ENCODE measurements at places on chromosomes 2 and 18. TPM values are rescaled to one million over a fixed set of nuclear protein-coding genes. Genes with fewer than 3 reads are reported as not detected.

GRCh38 chr18:39485696-39486095 is 1920.1 kb upstream of the CELF4 start:
- no peak for DNase-seq

TMEM198 gene
- polyA plus RNA-seq: 2.7 TPM

- DNase-seq: peak; percentile 68
Measured at GRCh38 chr2:30234180-30234971, 3.0 kb downstream of the LBH start.

DNA sequence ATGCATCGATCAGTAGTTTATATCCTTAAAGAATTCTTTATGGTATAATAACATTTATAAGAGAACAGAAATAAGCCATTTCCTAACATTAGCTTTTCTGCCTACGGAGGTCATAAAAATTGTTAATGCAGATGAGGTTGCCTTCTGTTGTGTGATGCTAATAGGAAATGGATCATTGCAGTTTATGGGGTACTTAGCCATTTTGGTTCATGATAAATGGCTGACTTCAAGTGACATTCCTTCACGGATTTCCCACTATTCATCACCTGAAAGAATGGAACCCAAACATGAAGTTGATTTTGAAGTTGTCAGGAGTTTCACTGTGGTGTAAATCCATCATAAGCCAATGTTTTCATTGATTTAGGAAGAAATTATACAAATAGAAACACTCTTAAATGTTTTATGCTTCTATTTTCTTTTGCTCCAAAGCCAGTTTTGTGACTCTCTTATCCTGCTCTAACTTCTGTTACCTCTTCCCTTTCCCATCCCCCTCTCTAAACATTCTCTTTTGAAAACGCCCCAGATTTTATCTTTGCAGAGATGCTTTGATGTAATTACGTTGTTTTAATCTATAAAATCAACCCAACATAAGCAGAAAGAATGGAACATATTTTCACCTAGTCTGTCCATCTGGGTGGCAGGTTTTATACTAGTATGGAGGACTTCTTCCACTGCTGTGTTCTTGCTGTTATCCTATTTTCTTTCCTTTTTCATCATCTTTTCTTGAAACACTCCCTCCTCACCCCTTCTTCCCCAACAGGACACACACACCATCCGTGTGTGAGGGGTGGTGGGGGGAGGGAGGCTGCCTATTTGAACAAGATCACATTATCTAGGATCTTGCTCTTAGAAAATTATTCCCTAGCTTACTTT is 58.2 kb downstream of the GREB1L start:
- DNase-seq: no peak

DNA sequence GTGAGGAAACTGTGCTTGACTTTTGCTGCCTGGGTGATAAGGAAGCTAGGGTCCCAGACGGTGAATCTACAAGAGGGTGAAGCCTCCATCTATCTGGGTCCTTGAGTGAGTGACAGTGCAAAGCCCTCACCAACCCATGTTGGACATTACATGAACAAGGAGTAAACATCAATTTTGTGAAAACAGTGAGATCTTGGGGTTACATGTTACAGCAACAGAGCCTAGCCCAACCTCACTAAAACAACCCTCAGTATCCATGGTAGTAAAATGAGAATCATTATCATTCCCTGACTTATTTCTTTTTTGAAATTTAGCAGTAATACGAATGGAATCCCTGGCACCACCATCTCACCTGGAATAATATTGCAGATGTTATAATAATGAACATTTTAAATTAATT is 103.4 kb downstream of the TSN start:
- DNase-seq: no peak

DNA sequence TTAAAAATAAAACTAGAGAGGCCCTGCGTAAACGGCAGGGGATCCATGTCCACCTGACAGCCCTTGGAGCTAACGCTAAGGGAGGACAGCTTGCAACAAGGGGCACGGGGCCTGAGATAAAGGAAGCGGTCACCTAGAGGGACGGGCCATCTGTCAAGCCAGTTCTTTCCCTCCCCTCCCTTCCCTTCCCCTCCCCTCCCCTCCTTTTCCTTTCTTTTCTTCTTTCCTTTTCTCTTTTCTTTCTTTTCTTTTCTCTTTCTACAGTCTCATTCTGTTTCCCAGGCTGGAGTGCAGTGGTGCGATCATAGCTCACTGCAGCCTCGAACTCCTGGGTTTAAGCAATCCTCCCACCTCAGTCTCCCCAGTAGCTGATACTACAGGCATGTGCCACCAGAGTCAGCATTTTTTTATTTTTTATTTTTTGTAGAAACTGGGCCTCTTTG is 34.5 kb upstream of the CTAGE1 start:
- DNase-seq: no peak

GPR45 gene
- not detected for polyA plus RNA-seq

DNA sequence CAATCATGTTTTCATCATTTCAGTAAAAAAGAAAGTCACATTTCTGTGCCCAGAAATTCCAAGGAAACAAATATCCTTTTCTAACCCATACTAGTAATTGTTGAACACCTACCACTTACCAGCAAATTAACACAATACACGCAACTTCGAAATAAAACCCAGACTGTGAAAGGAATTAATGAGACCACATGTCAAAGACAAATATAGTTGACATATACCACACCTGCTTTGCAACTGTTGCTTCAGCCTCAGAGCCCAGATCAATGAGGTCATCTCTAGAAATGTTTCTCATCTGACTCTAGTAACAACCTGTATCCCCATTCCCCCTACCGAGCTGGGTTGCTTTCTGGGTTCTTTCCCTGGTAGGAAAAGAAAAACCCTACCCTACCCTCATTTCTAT is 52.6 kb downstream of the TRIP12 start:
- DNase-seq: peak; percentile 10

- DNase-seq: no peak
Measured at GRCh38 chr2:99507937-99508818, 18.4 kb upstream of the REV1 start.

GRCh38 chr2:221802089-221802488 is 230.0 kb upstream of the EPHA4 start:
- no peak for DNase-seq

LRRTM1 gene
- polyA plus RNA-seq: 0.85 TPM

DNA sequence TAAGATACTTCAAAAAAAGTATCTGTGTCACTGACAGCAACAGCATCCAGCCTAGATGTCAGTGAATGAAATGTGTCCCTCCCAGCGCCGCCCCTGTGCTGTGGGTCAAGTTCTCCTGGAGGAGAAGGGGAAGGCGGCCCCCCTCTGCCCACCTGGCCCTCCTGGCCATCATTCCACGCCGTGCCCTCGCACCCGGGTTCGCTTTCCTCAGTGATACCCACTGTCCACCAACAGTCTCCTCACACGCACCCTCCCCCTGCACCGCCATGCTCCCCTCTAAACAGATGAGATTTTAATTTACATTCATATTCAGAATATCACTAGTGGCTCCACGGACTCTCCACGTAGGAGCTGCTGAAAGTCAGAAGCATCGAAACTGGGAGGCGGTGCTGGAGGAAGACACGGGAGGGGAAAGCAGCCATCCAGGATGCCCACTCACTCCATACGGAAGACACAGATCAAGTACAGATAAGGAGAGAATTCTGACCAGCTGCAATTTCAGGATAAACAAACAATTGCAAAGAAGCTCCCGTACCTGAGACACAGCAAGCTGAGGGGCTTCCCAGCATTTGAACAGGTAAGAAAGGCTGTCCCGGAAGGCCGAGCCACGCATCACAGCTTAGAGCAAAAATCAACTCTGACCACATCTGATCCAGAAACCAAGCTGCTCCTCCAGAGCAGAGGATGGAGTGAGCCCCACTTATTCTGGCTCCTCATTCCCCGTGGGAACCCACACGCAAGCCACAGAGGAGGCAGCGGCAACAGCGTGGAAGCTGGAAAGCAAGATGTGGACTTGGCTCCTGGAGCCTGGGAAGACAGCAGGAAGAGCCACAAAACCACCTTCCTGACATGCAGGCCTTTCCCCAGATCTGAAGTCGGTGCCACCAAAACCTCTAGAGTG is 49.7 kb downstream of the PXDN start:
- DNase-seq: no peak

DNA sequence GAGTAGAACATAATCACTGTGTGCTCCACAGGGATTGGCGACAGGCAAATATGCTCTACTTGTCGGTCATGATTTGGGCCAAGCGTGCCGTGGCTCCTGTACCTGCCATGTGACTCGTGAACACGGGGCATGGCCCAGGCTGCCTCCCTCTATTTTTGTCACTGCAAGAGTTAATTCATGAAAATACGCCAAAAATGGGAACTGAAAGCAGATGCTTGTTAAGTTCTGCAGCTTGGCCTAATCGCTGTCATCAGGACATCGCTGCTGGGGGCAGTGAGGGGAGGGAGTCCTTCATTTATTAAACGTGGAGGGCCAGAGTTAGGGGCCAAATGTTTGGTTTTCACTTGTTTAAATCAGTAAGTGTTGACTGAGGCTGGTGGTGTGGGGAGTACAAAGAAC is 177.8 kb downstream of the BCL2 start:
- DNase-seq: no peak

GRCh38 chr2:176155356-176156044 is 1.6 kb upstream of the HOXD3 start:
- no peak for DNase-seq

DTNA gene
- 127 TPM for polyA plus RNA-seq

- DNase-seq: no peak
Measured at GRCh38 chr18:68818584-68818983, 20.7 kb downstream of the CCDC102B start.

DSG4 gene
- polyA plus RNA-seq: not detected

CAPN13 gene
- polyA plus RNA-seq: not detected

- DNase-seq: no peak
Measured at GRCh38 chr2:144606466-144607095, 86.7 kb upstream of the ZEB2 start.
